HepG2 (cell line): ENCODE measurements at places on chromosomes 3 and 15. TPM values are rescaled to one million over a fixed set of nuclear protein-coding genes. Genes with fewer than 3 reads are reported as not detected.

Gene SPATA12
- total RNA-seq = 0.09 TPM in 1 of 2 replicates, not detected in the other

Gene CXCR6
- not detected in 2 replicates for total RNA-seq

Gene CAMK1
- total RNA-seq = 51.8 and 53.3 TPM in 2 replicates

Gene GMNC
- total RNA-seq = not detected in 2 replicates

Gene CSPG4
- total RNA-seq = 0.03 and 0.04 TPM in 2 replicates

Gene CPNE9
- not detected in 2 replicates for total RNA-seq

Gene MOBP
- not detected in 2 replicates for total RNA-seq

Gene OR5H14
- not detected in 2 replicates for total RNA-seq

Gene RNF13
- total RNA-seq = 28.1 and 46.0 TPM in 2 replicates

Gene PPCDC
- total RNA-seq = 9.9 and 12.3 TPM in 2 replicates

Gene TRH
- total RNA-seq = not detected in 2 replicates

Gene TPRG1
- not detected in 2 replicates for total RNA-seq

Gene LYZL4
- not detected in 2 replicates for total RNA-seq

Gene CHL1
- not detected in 2 replicates for total RNA-seq

Gene GPR15
- total RNA-seq = not detected in 2 replicates

Gene ALDH1L1
- 20.8 and 28.7 TPM in 2 replicates for total RNA-seq

Gene COPG1
- total RNA-seq = 166 and 201 TPM in 2 replicates

Gene JMJD7
- 5.4 and 7.1 TPM in 2 replicates for total RNA-seq

Gene ADAMTS17
- 0.02 and 0.36 TPM in 2 replicates for total RNA-seq

Gene NR2F2
- total RNA-seq = 3.5 and 5.0 TPM in 2 replicates

Gene LYSMD4
- total RNA-seq = 5.6 and 8.5 TPM in 2 replicates

Gene DLL4
- 0.13 and 0.20 TPM in 2 replicates for total RNA-seq

Gene GLDN
- 0.59 and 0.86 TPM in 2 replicates for total RNA-seq

Gene RASGRP1
- 0.07 TPM in 1 of 2 replicates, not detected in the other for total RNA-seq

Gene SLC28A2
- 0.08 and 0.11 TPM in 2 replicates for total RNA-seq

Gene MASP1
- total RNA-seq = 9.3 and 10.8 TPM in 2 replicates

Gene ACTRT3
- 0.97 and 1.1 TPM in 2 replicates for total RNA-seq

Gene RASL12
- 0.39 and 0.55 TPM in 2 replicates for total RNA-seq

Gene RCCD1
- total RNA-seq = 10.0 and 15.1 TPM in 2 replicates

Gene CPN2
- total RNA-seq = 16.3 and 27.7 TPM in 2 replicates

Gene GNAT1
- total RNA-seq = 0.15 TPM in 1 of 2 replicates, not detected in the other

Gene ZNF80
- total RNA-seq = not detected in 2 replicates

Gene RASGRF1
- 0.55 TPM in 2 replicates for total RNA-seq

Gene IL17RB
- 62.7 and 130 TPM in 2 replicates for total RNA-seq

Gene NFKBIZ
- 5.5 and 25.9 TPM in 2 replicates for total RNA-seq

Gene SEMA7A
- total RNA-seq = 7.1 and 15.8 TPM in 2 replicates

Gene MAP1A
- 0.06 and 0.07 TPM in 2 replicates for total RNA-seq

Gene GOLGA6A
- 0.04 TPM in 1 of 2 replicates, not detected in the other for total RNA-seq

Gene PCOLCE2
- total RNA-seq = 1.1 and 2.0 TPM in 2 replicates

Gene GCSAM
- not detected in 2 replicates for total RNA-seq

Gene CHCHD4
- 24.1 and 32.0 TPM in 2 replicates for total RNA-seq

Gene MESP1
- not detected in 2 replicates for total RNA-seq

Gene DAZL
- not detected in 2 replicates for total RNA-seq

Gene FAM227B
- 2.3 and 2.6 TPM in 2 replicates for total RNA-seq

Gene DPPA2
- not detected in 2 replicates for total RNA-seq

Gene HYKK
- 5.4 and 6.5 TPM in 2 replicates for total RNA-seq
